Nucleus accumbens (tissue), 56 donors: ENCODE measurements at places on chromosomes 7 and 10.

DNA sequence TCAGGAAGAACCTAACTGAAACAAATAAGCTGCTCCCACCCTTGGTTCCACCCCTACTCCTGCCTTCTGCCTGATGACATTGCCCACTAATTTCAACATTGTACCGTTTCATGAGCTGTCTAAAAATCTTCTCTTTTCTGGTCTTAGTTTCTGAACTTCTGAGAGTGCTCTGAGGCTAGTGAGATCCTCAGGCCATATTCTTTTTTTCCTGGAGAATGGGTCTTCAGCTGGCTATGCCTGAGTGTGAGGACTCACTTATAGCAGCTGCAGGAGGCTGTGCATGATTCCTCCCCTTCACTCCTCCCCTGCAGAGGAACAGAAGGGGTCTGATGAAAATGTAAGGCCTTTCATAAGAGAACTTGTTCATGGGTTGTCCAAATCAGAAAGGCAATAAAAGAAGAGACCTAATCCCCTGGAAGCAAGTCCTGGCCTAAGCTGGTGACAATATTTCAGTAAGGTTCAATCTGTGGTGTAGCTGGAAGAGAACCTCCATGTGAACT, 11.1 kb downstream of the HOXA4 start:
- DNase-seq: no peak

DNA sequence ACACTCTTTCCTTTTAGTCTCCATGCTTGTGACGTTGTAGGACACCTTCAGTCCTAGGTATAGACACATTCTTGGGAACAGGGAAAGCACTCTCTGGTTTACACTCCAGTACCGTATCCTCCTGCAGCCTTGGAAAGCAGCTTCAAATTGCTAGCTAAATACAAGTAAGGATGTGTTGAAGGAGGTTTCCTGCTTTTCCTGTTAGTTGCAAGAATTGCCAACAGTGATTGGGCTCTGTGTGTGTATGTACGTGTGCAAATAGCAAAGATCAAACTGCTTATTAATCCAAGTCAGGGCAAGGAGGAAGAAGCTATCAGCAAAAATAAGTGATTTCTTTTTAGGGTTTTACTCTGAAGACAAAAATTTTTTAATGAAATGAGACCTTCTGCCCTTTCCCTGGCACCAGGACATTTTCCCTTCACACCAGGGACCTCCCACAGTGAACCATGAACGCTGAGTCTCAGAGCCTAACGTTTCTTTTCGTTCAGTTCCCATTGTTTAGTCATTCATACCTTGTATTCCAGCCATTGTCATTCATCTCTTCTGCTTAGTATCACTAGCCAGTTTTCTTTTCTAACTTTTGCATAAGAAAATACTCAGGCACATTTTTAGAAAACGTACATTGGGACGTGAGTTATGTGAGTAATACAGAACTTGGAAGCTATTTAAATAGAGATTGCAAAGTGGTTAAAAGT, 36.9 kb upstream of the AUTS2 start:
- no peak for DNase-seq

GRCh38 chr10:31261511-31262311, 57.3 kb upstream of the ZEB1 start:
- DNase-seq: no peak

DNA sequence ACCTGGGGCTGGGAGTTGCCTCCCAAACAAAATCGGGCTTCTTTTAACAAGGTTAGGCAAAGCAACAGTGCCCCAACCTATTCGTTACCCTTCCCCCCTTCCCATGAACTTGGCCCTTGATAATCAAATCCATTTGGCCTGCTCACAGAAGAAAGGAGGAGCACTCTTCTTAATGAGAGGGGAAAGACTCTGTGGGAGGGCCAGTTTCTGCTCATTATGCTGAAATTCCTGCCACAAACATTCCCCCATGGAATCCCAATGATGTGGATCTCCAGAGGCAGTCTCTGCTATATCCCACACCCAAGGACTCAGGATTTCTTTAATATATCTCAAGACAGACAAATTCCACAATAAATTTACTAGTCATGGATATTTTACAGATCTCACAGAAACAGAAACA, 43.0 kb downstream of the LSM5 start:
- no peak for DNase-seq

DNA sequence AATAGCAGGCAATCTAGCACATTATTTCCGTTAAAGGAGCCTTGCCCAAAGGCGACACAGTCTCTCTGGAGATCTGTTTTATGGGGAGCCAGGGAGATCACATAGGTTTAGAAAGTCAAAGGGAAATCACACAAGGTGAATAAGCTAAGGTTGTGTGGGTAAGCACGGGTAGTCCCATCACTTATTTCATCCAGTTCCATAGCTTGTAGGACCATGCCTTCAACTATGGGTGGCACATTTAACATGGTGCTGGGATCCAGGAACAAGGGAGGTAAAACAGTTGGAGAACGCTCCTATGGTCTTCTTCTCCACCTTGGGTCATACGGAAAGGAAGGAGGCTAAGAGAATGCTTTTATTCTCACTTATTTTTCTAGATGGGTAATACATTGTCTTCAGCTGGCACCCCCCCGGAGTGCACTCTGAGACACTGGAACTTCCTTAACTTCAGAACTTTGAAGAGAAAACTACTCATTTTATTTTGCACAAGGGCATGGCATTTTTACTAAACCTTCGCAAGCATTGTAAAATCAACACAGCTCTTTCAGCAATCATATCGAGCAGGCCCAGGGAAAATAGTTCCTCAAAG, 435.4 kb downstream of the KIF20B start:
- no peak for DNase-seq

- DNase-seq: no peak
Observed at GRCh38 chr7:158531661-158532060, 56.0 kb downstream of the PTPRN2 start.

GRCh38 chr10:17022466-17022825, 107.2 kb downstream of the CUBN start:
- no peak for DNase-seq

DNA sequence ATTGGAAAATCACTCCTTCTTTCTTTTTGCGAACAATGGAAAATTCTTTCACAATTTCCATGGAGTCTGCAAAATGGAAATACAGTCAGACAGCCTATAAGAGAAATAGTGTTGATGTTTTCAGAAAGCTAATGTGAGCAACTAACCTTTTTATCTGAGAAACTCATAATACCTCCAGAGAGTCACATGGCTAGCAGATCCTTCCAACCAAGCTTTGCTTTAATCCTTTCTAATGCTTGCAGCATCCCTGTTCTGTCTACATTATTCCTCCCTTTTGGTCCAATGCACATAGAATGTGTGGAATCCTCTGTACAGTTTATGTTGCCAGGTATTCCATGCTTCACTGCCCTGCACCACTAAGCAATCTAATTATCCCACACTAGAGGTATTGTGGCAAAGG, 717.5 kb upstream of the LRRN3 start:
- no peak for DNase-seq

DNA sequence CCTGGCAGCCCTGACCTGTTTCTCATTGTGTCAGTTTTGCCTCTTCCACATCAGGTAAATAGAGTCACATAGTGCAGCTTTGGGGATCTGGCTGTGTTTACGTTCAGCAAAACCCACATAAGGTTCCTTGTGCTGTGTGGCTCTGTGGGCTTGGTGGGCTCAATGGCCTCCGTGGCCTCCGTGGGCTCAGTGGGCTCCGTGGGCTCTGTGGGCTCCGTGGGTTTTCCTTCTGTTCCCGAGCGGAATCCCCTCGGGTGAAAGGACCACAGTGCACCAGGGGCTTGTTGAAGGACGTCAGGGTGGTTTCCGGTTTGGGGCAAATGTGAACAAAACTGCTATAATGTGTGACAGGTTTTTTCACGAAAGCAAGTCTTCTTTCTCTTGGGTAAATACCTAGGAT, 12.5 kb upstream of the DPYSL4 start:
- DNase-seq: no peak

DNA sequence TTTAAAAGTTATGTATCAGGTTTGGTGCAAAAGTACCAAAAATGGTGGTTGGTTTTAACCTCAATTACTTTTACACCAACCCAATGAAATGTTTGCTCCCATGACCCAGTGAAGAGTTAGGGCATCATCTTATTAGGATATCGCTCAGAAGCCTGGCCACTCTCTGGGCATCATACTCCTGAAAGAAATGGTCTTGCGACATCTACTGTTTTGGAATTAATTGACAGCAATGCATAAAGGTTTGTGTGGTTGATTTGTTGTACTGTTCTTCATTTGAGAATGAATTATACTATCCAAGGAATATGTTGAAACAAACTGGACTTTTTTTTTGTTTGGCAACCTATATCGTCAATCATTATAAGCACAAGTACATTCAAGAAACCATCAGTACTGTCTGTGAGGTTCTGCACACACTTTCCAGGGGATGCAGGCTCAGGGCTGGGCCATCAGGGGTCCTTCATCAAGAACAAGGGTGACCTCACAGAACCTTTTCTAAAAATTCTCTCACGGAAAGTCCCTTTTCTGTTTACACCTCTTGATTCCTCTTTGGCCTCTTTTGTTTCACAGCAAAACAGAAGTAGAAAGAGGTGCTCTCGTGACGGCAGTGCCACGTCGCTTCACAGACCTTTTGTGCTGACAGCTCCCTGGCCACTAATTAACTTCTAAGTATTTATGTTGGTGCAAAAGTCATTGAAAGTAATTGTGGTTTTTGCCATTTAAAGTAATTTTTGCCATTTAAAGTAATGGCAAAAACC, 117.2 kb upstream of the KLF6 start:
- no peak for DNase-seq

GRCh38 chr7:104922182-104923009, 91.6 kb upstream of the KMT2E start:
- DNase-seq: no peak

GRCh38 chr10:124748953-124749645, 4.9 kb upstream of the FAM53B start:
- no peak for DNase-seq

GRCh38 chr10:14592026-14592425, 182.7 kb downstream of the FAM107B start:
- no peak for DNase-seq

DNA sequence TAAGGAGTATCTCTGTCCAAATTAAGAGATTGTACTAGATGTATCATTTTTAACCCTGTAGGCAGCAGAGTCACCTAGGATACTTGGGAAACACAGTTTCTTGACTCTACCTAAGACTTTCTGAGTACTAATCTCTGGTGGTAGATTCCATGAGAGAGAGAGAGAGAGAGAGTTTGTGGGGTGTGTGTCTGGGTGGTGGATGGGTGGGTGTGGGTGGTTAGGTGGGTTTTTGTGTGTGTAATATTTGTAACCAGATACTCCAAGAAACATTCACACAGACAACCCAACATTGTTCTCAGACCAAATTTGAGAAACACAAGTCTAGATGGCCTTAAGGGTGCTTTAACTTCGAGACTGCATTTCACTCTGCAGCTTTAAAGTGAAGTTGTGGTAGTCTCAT, 215.2 kb downstream of the PRKG1 start:
- no peak for DNase-seq

DNA sequence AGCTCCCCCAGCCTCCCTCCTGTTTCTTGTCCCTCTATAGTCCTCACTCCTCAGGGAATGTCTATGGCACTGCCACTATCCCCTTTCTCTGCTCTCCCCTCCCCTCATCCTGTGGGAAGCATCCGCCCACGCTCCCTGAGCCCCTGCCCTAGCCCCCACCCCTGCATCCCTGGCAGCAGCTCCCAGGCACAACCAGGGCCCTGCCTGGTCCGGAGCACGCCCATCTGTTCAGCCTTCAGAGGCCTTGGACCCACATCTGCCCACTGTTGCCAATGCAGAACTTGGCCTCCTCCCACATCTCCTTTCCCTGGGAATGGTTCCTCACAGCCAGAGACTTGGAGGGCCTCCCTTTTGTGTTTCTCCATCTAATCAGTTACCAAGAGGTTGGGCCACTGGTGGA, 20.4 kb upstream of the TBRG4 start:
- DNase-seq: no peak

GRCh38 chr10:90945491-90946070, 24.7 kb upstream of the ANKRD1 start:
- no peak for DNase-seq

DNA sequence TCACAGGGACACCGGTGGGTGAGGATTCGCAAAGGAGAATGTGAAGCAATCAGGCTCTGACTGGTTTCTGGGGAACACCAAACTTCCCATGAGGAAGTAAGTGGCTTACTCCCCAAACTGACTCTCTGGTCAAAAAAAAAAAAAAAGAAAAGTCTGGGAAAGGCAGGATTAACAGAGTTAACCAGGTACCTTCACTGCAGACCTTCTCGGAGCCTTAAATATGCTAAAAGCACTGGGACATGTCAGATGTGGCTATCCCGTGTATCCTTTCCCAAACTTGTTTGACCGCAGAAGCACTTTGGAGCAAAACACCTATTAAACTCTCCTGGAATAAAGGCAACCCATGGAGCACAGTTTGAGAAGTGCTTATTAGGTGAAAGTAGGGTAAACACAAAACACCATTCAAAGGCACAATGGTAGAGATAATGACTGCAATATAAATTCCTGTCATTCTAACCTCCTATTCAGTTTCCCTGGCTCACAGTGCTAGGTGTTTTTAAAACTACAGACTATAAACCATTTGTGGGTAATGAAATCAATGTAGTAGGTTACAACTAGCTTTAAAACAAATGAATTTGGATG, 44.1 kb upstream of the MXI1 start:
- DNase-seq: no peak

DNA sequence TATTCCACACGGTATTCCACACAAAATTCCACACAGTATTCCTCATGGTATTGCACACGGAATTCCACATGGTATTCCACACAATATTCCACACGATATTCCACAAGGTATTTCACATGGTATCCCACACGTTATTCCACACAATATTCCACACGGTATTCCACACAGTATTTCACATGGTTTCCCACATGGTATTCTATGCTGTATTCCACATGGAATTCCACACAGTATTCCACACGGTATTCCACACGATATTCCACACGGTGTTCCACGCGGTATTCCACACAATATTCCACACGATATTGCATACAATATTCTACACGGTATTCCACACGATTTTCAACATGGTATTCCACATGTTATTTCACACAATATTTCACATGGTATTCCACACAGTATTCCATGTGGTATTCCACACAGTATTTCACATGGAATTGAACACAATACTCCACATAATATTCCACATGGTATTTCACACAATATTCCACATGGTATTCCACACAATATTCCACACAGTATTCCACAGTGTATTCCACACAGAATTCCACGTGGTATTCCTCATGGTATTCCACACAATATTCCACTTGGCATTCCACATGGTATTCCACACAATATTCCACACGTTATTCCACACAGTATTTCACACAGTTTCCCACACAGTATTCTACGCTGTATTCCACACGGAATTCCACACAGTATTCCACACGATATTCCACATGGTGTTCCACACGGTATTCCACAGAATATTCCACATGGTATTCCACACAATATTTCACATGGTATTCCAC, 136.0 kb upstream of the CHST15 start:
- DNase-seq: no peak

DNA sequence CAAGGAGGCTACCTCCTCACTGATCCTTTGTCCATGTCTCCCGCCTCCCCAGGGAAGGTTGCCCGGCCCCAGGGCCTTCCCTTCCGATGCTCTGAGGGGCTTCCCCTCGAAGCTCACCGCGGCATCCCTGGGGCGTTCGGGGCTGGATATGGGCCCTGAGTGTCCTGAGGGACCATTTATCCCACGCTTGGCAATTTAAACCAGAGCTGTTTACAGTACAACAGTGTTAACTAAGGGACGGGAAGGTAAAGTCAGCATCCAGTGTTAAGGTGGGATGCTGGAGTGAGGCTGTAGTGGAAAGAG, 92.0 kb downstream of the TCERG1L start:
- no peak for DNase-seq

- DNase-seq: no peak
Observed at GRCh38 chr7:24365606-24366005, 81.6 kb downstream of the NPY start.
